ENCODE measurements at places on chromosomes 6 and 20.

DNA sequence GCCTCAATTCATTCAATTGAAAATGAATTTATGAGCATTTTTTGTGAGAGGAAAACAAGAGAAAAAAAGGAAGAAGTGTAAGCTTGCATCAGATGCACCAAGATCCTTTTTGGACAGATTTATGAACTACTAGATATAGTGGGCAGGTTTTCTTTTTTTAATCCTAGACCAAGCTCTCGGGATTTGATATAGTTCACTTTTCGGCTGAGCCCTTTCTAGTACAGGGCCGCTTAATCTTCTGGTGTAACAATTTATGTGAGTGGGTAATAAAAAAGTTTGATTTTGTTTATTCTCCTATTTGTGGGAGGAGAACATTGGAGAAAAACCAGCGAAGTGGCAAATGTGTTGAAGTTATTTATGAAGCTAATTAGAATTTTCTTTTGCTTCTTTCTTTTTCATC lies 538.0 kb downstream of the UTRN start:
- no peak for DNase-seq

DNA sequence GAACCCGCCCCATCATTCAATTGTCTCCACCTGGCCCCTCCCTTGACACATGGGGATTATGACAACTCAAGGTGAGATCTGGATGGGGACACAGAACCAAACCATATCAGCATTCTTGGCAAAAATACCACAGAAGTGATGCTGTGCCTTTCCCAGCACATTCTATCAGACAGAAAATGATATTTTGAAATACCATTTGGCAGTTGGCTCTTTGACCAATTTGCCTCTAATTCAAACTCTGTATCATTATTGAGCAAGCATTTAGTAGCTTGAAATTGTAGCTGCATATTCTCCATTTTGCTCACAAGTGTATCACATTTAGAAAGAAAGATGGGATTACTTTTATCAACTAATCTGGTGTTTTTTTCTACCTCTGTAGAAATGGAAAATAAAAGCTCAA lies 64.0 kb downstream of the PLCB1 start:
- DNase-seq, result no peak

DNA sequence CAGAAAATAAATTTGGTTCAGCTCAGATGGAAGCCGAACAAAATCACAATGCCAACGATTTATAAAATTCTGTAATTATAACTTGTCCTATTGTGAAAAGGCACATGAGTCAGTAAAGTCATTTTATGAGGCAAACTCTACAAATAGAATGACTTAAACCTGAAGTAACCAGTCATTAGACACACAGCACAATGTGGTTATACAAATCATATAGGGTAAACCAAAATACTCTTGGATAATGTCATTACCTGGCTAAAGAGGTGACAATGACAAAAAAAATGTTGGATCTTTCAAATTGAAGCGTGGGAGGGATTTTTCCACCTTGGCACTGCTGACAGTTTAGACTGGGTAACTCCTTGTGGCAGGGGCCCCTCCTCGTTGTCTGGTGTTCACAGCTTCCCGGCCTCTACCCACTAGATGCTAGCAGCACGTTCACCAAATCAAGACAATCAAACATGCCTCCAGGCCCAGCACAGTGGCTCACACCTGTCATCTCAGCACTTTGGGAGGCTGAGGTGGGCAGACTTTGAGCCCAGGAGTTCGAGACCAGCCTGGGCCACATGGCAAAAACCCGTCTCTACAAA lies 5.0 kb downstream of the ANKRD60 start:
- DNase-seq, result no peak

- no peak for DNase-seq
These were observed 235.5 kb downstream of the PREX1 start for GRCh38 chr20:48592107-48592940.
